Endothelial cell (in vitro differentiated cells): ENCODE measurements at places on chromosomes 5 and 9.

GRCh38 chr5:60538426-60538825 lies 161.5 kb downstream of the DEPDC1B start:
- DNase-seq: no peak

DNA sequence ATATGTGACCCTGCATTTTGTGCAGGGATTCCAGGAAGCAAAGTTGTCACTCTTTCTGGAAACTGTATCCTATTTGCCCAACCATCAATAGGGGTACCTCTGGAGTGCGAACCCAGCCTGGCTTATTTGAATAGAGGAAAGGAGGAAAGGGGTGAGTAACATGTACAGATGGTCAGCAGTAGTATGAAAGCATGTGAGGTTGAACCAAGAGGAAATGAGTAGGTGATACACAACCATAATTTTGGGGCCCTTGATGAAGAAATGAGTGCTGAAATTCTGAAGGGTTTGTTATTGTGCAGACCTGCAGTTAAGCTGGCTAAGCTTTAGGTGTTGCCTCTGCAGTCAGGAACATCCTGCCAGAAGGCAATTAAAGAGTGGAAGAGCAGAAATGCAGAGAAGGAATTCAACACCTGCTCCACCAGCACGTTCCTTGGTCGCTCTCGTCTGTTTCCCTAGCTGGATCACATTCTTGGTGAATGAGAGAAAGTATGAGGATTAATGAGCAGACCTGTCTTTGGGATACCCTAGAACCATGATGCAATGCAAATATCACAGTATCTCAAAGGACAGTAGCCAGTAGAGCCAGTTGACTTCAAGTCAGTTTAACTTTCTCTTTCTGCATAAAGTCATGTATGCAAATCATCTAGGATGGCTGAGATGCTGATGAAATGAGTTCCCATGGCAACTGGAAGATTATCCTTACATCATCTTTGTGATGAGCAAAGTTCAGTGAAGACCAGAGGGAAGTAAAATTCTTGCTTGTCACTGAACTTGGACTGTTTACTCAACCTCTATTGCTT lies 13.2 kb upstream of the IL12B start:
- DNase-seq: no peak

DNA sequence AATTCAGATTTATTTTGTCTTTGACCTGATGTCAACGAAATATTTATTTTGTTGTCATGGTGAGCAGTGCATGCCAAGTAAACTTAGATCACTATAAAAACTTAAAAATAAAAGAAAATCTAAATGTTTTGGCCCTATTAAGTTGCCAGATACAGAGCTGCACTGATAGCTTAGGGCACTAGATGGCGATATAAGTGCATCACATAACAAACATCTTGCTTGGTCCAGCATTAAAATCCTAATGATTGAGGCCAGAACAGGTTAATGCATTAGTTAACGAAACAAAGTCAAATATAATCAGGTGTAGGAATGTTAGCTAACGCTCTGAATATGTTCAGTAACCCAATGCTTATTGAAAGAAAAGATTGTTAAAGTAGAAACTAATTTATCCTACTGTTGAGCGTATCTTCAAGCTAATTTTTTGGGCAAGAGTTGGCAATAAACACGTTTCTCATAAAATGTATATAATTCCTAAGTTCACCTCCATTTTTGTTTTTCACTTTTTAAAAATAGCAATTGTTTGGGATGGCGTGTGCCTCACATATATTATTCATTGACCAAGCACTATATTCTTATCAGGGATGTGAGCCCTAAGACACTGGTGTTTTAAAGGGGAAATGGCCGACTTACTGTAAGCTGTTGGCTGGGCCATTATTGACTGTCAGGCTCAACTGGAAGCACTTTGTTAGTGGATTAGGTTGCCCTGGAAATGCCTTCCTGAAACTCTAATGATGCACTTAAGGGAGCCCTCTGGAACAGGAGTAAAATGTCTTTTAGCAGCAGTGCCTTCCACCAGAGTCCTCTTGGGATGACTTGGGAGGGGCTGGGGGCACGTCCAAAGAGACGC lies 33.3 kb downstream of the KCTD16 start:
- DNase-seq: peak; percentile 53

DNA sequence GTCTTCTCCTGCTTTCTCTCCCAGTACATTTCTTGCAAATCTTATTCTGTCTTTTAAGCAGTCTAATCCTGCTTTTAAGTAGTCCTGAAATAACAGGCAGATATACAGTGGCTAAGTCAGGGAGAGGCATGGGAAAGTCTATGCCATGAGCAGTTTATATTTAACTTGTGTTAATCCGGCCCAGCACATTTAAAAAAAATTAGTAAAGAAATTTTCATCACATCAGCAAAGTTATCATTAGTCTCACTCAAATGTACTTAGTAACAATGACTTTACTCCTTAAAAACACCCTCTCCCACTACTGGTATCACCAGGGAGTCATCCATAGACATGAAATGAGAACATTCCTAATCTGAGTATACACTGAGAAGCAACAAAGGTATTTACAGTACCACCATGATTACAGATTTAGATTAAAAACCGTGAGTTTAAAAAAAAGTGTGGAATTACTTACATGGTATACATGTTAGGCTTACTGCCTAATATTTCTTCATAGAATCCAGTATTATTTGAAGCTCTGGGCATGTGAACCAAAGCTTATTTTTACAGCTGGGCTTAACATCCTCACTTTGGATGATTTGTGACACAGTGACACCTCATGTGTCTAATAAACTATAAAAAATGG lies 75.9 kb upstream of the DAB2 start:
- DNase-seq: no peak

- DNase-seq: no peak
These were observed 58.9 kb upstream of the MCCC2 start for GRCh38 chr5:71528206-71528605.

- no peak for DNase-seq
These were observed 24.3 kb downstream of the GCNT4 start for GRCh38 chr5:75028090-75028489.

- DNase-seq: no peak
These were observed 26.2 kb upstream of the TNIP1 start for GRCh38 chr5:151107084-151107483.

GRCh38 chr9:111886983-111887718 lies 9.5 kb upstream of the UGCG start:
- DNase-seq: no peak

GRCh38 chr5:119483155-119483554 lies 30.9 kb downstream of the HSD17B4 start:
- no peak for DNase-seq

DNA sequence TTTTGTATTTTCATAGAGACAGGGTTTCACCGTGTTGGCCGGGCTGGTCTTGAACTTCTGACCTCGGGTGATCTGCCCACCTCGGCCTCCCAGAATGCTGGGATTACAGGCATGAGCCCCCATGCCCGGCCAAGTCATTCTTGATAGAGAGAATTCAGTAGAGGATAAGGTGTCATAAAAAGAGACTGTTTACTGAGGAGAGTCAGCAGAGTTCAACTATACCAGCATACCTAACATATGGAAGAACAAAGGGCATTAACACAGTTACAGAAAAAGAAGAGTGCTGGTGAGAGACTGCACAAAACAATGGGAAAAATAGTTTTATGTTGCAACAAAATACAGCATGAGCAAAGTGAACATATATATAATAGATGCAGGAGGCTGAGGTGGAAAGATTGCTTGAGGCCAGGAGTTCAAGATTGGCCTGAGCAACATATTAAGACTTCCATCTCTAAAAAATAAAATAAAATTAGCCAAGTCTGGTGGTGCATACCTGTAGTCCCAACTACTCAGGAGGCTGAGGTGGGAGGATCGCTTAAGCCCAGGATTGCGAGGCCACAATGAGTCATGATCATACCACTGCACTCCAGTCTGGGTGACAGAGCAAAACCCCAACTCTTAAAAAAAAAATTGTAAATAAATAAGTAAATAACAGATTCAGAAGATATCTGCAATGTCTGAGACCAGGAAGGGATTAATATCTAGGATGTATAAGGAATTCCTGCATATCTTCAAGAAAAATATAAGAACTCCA lies 19.5 kb downstream of the B4GALT1 start:
- DNase-seq: no peak

GRCh38 chr5:131441184-131441583 lies 177.3 kb downstream of the CDC42SE2 start:
- no peak for DNase-seq

DNA sequence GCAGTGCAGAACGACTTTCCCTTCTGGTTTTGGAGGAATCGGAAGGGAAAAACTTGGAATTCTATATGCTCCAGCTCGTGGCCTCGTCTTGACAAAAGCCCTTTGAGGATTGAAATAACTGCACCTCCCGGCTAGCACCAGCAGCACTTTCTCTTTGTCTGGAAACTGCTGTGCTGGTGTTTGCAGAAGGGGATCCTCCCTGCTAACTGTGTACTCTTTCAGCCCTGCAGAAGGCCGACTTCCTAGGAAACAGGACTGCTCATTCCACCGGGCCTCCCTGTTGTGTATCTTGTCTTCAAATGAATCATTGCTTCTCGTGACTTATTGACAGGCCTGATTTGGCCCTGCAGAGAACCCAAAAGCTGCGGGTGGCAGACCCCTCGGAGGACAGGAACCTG lies 23.6 kb downstream of the STC2 start:
- DNase-seq: no peak

DNA sequence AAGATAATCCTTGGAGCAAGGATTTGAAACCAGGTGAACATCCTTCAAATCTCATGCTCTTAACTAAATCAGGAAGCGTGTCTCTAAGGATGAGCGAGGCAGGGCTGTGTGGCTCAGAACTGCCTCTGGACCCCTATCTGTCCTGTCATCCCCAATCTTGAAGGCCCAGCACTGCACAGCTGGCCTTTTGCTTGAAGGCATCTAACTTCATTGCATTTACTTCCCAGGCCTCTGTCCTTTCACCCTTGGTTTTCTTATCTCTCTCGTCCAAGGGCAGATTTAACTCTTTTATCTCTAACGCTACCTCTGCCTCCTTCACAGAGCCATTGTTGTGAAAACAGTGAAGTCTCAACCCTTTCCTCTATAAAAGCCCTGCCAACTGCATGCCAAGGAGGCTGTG lies 83.8 kb downstream of the UGCG start:
- DNase-seq: no peak

- no peak for DNase-seq
These were observed 445.2 kb downstream of the ELAVL2 start for GRCh38 chr9:23380821-23381220.

DNA sequence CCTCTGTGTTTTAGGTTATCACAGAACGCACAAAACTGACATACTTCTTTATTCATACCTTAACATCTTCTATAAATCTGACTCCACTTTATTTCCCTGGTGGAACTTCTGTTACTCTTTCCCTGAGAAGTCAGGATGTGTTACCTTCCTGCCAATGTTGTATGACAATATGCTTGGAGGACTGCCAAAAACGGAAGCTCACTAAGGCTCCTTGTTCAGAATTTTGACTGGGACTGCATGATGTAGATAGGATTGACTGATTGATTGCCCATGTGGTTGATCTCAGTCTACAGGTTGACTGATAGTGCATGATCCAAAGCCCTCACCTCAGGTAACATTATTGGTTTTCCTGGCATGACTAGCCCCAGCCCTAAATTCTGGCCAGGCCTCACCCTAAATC lies 319.4 kb downstream of the TLR4 start:
- no peak for DNase-seq

DNA sequence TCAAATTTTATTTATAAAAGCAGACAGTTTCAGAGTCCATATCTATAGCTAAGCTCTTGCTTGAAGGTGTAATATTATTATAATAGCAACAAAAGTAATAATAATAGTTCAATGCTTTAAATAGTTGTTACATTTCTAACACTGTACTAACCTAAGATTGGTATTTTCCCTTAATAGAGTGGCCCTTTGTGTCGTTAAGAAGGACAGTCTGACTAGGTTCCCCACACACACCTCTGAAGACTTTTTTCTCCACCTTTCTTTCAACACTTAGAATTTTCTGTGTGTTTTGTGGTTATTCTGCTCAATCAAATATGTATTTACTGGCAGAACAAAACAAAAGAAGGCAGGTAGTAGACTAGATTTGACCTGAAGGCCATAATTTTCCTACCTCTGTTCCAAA lies 223.2 kb upstream of the ACO1 start:
- no peak for DNase-seq

- DNase-seq: no peak
These were observed 313.6 kb downstream of the KCTD16 start for GRCh38 chr5:144484124-144484897.

DNA sequence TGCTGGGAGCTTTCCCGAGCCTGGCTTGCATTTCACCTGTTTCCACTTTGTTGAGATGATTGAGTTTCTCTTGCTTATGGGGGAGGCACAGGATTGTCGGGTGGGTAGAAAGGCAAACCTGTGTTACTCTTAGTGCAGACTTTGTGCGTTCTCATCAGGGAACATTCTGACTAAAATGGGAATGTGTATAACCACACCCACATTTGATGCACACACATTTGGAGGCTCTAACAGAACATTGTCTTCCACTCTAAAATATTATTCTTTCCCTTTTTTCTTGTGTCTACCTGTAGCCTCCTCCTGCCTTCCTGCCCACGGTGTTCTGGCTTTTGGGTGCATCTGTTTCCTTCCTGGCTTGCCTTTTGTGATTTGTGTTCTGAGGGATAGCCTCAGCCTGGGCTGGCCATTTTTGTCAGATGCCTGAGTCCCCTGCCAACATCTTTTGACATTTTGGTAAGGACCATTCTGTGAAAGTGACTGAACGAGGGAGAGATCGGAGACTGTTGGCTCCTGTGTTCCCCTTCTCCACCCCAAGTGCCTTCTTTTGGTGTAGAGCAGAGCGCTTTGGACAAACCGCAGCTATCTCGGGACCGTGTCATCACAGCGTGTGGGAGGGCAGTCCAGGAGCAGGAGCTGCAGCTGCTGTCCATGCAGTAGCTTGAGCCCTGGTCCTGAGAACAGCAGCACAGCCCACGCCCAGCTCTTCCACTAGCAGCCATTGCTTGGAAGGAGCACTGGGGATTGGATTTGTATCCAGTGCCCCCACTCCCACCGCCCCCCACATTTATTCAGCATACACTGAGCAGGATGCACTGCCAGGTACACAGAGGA lies 101.4 kb downstream of the ARHGAP26 start:
- no peak for DNase-seq

DNA sequence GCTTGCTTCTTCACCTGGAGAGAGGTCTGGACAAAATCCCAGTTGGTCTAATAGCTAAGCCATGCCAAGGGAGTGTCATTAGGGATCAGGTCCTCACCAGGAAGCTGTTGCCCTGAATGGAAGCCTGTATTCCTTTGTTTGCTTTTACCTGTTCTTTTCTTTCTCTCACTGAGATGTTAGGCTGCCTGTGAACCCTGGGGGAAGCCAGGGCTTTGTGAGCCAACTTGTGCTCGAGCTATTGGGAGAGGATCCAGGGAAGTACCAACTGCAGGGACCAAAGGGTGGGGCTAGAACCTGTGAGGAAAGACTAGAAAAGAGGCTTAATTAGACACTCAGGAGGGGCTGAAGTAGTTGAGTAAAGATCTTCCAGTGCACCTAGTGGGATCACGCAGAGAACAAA lies 451.2 kb upstream of the TLE4 start:
- no peak for DNase-seq

GRCh38 chr9:36049408-36049807 lies 12.7 kb downstream of the RECK start:
- no peak for DNase-seq

DNA sequence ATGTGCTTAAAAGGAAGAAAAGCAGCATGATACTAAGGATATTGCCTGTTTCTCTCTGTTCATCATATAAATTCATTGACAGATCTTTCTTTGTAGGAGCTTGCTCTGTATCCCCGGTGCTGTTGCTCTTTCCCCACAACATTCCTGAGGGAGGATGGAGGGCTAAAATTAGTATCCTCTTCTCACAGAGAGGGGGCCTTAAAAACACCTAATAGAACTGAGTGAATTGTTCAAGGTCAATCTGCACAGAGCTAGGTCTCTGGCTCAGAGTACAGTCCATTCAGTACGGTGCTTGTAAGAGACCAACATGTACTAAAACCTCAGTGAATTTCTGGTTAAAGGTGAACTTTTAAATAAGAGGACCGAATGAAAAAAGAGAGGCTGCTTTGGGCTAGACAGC lies 88.7 kb downstream of the PALM2AKAP2 start:
- DNase-seq: no peak
